BJ (cell line): ENCODE measurements at places on chromosomes 1 and 21. TPM values are rescaled to one million over a fixed set of nuclear protein-coding genes. Genes with fewer than 3 reads are reported as not detected.

The RNASEL gene
- 4.1 and 6.9 TPM in 2 replicates for polyA plus RNA-seq

The CHIA gene
- polyA plus RNA-seq, result not detected in 2 replicates

The NHLH1 gene
- polyA plus RNA-seq, result 0.13 and 0.20 TPM in 2 replicates

The TNFRSF4 gene
- polyA plus RNA-seq, result not detected in 2 replicates

The FCRL1 gene
- polyA plus RNA-seq, result not detected in 2 replicates

The OR10R2 gene
- not detected in 2 replicates for polyA plus RNA-seq

The KRTAP19-1 gene
- polyA plus RNA-seq, result not detected in 2 replicates

The FCN3 gene
- polyA plus RNA-seq, result not detected in 2 replicates

The ELAPOR1 gene
- polyA plus RNA-seq, result 1.1 and 2.3 TPM in 2 replicates

The CLDN17 gene
- polyA plus RNA-seq, result not detected in 2 replicates

The SHISAL2A gene
- polyA plus RNA-seq, result not detected in 2 replicates

The HES2 gene
- polyA plus RNA-seq, result not detected in 2 replicates

The FAM72A gene
- 2.5 and 4.1 TPM in 2 replicates for polyA plus RNA-seq

The LORICRIN gene
- not detected in 2 replicates for polyA plus RNA-seq

The CNIH3 gene
- 2.6 and 2.9 TPM in 2 replicates for polyA plus RNA-seq

The EYA3 gene
- 8.6 and 11.1 TPM in 2 replicates for polyA plus RNA-seq

The TNFSF18 gene
- 8.8 and 21.9 TPM in 2 replicates for polyA plus RNA-seq

The CFHR5 gene
- polyA plus RNA-seq, result not detected in 2 replicates

The LCE1D gene
- not detected in 2 replicates for polyA plus RNA-seq

The PLA2G2A gene
- polyA plus RNA-seq, result not detected in 2 replicates

The FALEC gene
- polyA plus RNA-seq, result 0.17 TPM in 1 of 2 replicates, not detected in the other

The TARS2 gene
- 12.6 and 17.7 TPM in 2 replicates for polyA plus RNA-seq

The GJA9 gene
- polyA plus RNA-seq, result 0.05 TPM in 1 of 2 replicates, not detected in the other

The AUNIP gene
- polyA plus RNA-seq, result 1.4 and 2.8 TPM in 2 replicates

The C8B gene
- polyA plus RNA-seq, result not detected in 2 replicates

The MLLT11 gene
- 4.1 and 6.5 TPM in 2 replicates for polyA plus RNA-seq

The SLC6A9 gene
- 29.2 and 53.9 TPM in 2 replicates for polyA plus RNA-seq

The ARF1 gene
- polyA plus RNA-seq, result 539 and 933 TPM in 2 replicates

The PER3 gene
- 13.5 and 14.9 TPM in 2 replicates for polyA plus RNA-seq

The TFAP2E gene
- polyA plus RNA-seq, result 0.07 and 0.13 TPM in 2 replicates

The TFF2 gene
- not detected in 2 replicates for polyA plus RNA-seq

The LIN28A gene
- polyA plus RNA-seq, result not detected in 2 replicates

The HHIPL2 gene
- polyA plus RNA-seq, result 0.23 and 0.32 TPM in 2 replicates

The KRTAP19-3 gene
- polyA plus RNA-seq, result not detected in 2 replicates

The BGLAP gene
- polyA plus RNA-seq, result 0.26 and 0.50 TPM in 2 replicates

The ABCG1 gene
- 0.15 and 0.29 TPM in 2 replicates for polyA plus RNA-seq

The NFIA gene
- polyA plus RNA-seq, result 3.5 and 4.5 TPM in 2 replicates

The LCE2B gene
- polyA plus RNA-seq, result not detected in 2 replicates

The YBEY gene
- polyA plus RNA-seq, result 15.8 and 22.7 TPM in 2 replicates

The CR1L gene
- not detected in 2 replicates for polyA plus RNA-seq

The LAMB3 gene
- 2.4 and 4.4 TPM in 2 replicates for polyA plus RNA-seq

The ZFYVE9 gene
- 9.8 and 18.2 TPM in 2 replicates for polyA plus RNA-seq

The HPCAL4 gene
- not detected in 2 replicates for polyA plus RNA-seq

The PYHIN1 gene
- not detected in 2 replicates for polyA plus RNA-seq

The CFAP107 gene
- polyA plus RNA-seq, result 0.04 and 0.23 TPM in 2 replicates

The CSRP1 gene
- polyA plus RNA-seq, result 720 and 957 TPM in 2 replicates
